ENCODE measurements at places on chromosomes 1 and 21. TPM values are rescaled to one million over a fixed set of nuclear protein-coding genes. Genes with fewer than 3 reads are reported as not detected.

GRCh38 chr1:78303620-78304019, 187.2 kb upstream of the PTGFR start:
- no peak for DNase-seq
- no peaks in the 10 kb centered on the region for H3K4me1 ChIP-seq
- no peak overlapping the region for H3K27ac ChIP-seq
- no peak overlapping the region for H3K4me3 ChIP-seq
- H3K36me3 ChIP-seq = no peaks in the 10 kb centered on the region
- H3K27me3 ChIP-seq = peaks cover 13% of the 10 kb centered on the region

CHI3L1 gene
- total RNA-seq = not detected

OR10Z1 gene
- total RNA-seq = not detected

DNA sequence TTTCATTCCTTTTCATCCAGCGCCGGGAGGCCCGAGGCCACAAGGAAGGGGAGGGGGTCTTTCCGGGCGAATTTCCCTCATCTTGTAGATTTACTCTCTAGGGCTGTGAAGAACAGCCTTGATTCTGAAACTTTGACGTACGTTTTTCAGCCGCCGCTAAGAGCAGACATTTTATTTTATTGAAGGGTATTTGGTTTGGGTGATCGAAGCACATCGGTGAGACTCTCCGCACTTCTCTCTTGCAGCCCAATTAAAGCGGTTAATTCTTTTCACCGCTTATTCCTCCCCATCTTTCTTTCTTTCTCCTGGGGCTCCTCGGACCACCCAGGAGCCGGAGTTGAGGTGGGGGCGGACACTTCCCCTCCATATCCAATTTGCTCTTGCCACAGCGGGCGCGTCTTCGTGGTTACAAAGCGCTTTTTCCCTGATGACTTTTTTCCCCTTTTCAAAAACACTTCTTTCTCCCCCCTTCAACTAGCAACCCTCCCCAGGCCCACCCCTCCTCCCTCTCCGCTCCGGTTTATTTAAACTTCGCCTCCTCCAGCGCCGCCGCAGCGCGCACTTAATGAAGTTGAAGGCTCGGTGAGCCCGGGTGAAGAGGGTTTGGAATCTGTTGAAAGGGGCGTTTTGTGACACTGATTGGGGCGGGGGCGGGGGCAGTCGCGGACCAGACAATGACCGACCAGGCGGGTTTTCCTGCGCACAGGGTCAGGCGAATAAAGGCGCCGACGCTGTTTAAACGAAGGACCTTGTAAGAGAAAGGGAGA, 5.9 kb downstream of the FOXD2 start:
- peak overlapping the region; percentile 38 for H3K27ac ChIP-seq
- peaks cover 16% of the 10 kb centered on the region for H3K4me1 ChIP-seq
- H3K36me3 ChIP-seq = peaks cover 2% of the 10 kb centered on the region
- DNase-seq = no peak

DNA sequence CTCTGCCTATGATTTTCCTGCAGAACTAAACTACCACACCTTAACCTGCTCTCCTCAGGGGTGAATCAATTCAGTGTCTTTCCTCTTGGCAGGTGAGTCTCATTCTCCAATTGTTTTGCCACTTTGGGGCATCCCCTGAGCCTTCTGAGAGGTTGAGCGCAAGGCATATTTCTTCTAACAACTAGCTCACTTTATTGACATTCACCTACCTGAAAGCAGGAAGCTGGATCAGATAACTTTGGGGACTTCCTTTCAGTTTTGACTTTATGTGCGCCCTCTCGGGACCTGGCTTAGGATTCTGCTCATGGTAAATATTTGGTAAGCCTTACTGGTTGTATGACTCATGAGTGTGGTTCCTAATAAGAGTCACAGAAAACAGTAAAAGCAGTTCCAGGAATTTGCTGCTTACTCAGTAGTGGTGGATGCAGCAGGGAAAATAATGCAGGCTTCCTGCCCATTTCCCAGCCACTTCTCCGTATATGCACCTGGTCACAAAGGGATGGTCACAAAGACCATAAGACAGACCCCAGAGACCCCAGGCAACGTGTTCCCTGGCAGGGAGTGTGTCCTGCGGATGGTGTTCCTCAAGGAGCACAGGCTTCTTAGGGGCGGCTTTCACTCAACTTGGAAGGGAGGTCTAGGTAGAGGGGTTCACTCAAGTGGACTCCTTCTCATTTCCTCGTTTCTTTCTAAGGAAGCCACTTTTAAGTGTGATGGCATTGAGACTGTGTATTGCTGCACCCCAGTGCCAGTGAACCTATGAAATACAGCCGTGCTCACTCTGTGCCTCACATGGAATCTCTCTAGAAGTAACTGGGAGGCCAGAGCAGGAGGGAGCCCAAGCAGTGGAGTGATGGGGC, 22.0 kb upstream of the BATF3 start:
- no peak overlapping the region for H3K27ac ChIP-seq
- no peaks in the 10 kb centered on the region for H3K36me3 ChIP-seq
- H3K27me3 ChIP-seq = peaks cover 3% of the 10 kb centered on the region
- peaks cover 4% of the 10 kb centered on the region for H3K4me1 ChIP-seq
- DNase-seq = no peak
- no peak overlapping the region for H3K4me3 ChIP-seq

COL11A1 gene
- total RNA-seq = 1,042 TPM

DNA sequence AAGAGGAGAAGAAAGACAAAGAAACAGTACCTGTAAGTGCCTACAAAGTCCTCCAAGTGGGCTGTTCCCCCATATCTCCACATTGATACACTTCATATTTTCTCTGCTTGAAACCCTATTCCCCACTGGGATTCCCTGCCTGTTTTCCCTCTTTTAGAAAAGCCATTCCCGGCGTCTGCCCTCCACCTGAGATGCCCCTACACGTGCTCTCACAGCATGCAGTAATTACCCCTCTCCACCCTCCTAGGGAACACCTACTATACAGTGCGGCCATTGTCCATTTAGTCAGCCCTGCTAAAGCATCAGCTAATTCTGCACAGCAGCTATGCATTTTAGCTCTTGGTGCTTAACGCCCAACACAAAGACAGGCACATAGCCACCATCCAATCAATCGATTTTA, 135.7 kb upstream of the TIAM1 start:
- no peak overlapping the region for H3K4me3 ChIP-seq
- DNase-seq = peak; percentile 8
- no peak overlapping the region for H3K27ac ChIP-seq
- H3K4me1 ChIP-seq = no peaks in the 10 kb centered on the region
- H3K36me3 ChIP-seq = peaks cover 3% of the 10 kb centered on the region
- H3K27me3 ChIP-seq = peaks cover 6% of the 10 kb centered on the region

DNA sequence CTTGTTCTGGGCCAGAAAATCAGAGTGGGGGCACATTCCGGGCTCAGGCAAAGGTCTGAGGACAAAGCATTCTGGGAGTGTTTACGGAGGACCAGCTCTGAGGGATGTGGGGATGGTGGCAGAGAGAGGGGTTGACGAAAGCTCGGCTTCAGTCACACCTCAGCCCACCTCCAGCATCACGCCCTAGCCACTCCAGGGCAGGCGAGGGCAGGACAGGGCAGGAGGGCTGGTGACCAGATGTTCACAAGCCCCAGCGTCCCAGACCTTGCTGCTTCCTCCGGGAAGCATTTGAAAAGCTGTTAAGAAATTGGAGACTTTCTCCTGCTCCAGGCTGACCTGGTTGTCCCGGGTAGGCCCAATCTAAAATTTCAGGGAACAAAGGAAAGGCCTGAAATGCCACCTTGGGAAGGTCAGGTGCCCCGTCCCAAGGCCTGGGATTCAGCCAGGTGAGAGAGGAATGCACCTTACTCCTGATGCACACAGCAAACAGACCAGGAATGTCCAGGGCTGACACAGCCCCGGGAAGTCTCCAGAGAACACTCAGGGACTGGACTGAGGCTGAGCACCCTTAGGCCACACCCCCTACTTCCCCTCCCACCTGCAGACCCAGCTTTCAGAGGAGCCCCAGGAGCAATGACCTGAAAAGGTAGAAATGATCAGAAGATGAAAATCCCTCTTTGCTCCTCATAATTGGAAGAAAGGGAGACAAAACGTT, 71.9 kb upstream of the KLHDC7A start:
- DNase-seq = no peak
- no peaks in the 10 kb centered on the region for H3K4me1 ChIP-seq

GRCh38 chr1:35085421-35085820, 6.2 kb downstream of the ZMYM1 start:
- H3K36me3 ChIP-seq = peaks cover 3% of the 10 kb centered on the region
- no peak overlapping the region for H3K4me3 ChIP-seq
- peak overlapping the region; percentile 22 for H3K27ac ChIP-seq

EPHA10 gene
- total RNA-seq = not detected

DNA sequence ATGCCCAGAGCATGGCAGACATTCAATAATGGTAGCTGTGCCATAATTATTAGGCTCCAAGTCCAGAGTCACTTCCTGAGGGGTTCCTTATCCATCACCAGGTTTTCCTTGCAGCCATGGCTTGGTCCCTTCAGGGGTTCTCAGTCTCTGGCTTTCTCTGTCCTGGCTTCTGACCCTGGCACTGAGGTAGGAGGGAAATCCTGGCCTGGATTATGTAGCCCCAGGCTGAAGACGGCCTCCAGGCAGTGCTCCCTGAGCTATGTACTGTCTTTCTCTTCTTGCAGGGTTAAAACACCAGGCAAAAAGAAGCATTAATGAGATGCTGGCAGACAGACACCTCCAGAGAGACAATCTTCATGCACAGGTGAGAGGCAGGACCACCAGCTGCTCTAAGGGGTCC, 9.5 kb upstream of the PADI3 start:
- H3K4me3 ChIP-seq = no peak overlapping the region
- H3K27me3 ChIP-seq = no peaks in the 10 kb centered on the region
- peak; percentile 57 for DNase-seq
- H3K27ac ChIP-seq = no peak overlapping the region

GRCh38 chr1:222066539-222066938, 324.6 kb upstream of the DUSP10 start:
- no peaks in the 10 kb centered on the region for H3K4me1 ChIP-seq
- no peak overlapping the region for H3K4me3 ChIP-seq
- peaks cover 4% of the 10 kb centered on the region for H3K36me3 ChIP-seq
- H3K27me3 ChIP-seq = no peaks in the 10 kb centered on the region

GRCh38 chr1:119010201-119010600, 22.1 kb upstream of the TBX15 start:
- peaks cover 19% of the 10 kb centered on the region for H3K4me1 ChIP-seq
- no peak for DNase-seq
- no peak overlapping the region for H3K4me3 ChIP-seq
- peaks cover 3% of the 10 kb centered on the region for H3K36me3 ChIP-seq

- H3K4me3 ChIP-seq = no peak overlapping the region
- no peaks in the 10 kb centered on the region for H3K27me3 ChIP-seq
- no peaks in the 10 kb centered on the region for H3K36me3 ChIP-seq
- H3K27ac ChIP-seq = no peak overlapping the region
- no peaks in the 10 kb centered on the region for H3K4me1 ChIP-seq
These were observed 616.7 kb downstream of the NPHP4 start for GRCh38 chr1:5375481-5375880.

CACHD1 gene
- 10.4 TPM for total RNA-seq

ATP1B1 gene
- total RNA-seq = 104 TPM

DNA sequence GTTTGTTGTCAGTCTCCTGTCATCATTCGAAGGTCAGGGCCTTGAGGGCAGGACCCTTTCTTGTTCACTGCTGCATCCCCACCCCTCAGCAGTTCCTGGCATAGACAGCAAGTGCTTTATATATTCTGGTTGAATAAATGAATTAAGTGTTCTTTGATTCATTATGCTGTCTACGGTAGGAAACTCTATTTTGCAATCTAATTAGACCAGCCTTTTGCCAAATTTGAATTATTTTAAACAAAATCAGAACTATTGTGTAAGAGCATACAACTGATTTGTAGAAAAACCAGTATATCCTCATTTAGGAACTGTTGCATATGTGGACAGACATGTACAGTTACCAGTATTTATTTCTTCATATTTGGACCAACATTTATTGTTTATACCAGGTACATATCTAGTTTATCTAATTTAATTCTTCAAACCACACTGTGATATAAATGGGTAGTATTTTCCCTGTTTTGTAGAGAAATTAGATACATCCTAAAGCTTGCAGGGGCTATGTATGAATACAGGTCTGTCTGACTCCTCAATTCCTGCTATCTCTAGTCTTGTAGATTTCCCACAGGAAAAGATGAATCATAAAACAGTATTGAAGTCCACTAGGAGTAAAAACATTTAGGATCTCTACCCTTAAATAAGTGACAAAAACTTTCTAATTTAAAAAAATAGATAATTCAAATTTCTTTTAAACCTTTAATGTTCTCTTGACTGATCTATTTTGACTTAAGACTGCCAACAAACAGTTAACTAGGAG, 10.4 kb downstream of the MGST3 start:
- peaks cover 5% of the 10 kb centered on the region for H3K36me3 ChIP-seq
- no peak overlapping the region for H3K27ac ChIP-seq
- H3K4me1 ChIP-seq = peaks cover 35% of the 10 kb centered on the region

FBXO28 gene
- 20.1 TPM for total RNA-seq

LAPTM5 gene
- 0.15 TPM for total RNA-seq

GRCh38 chr21:28442085-28442484, 550.6 kb downstream of the LTN1 start:
- no peaks in the 10 kb centered on the region for H3K36me3 ChIP-seq
- H3K27ac ChIP-seq = peak overlapping the region; percentile 60
- H3K4me3 ChIP-seq = no peak overlapping the region
- no peaks in the 10 kb centered on the region for H3K27me3 ChIP-seq
- H3K4me1 ChIP-seq = peaks cover 34% of the 10 kb centered on the region

DNA sequence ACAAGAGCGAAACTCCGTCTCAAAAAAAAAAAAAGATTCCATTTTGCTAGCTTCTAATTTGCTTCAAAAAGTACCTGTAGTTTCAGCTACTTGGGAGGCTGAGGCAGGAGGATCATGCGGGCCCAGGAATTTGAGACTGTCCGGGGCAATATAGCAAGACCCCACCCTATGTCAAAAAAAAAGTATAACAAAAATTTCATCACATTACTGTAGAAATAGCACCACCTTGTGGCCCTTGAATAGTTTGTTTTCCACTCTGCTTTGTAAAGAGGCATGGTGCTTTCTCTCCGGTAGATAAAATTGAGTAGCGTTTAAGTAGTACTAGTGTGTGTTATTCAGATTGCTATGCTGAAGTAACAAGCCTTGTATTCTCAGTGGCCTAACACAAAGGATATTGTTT, 18.2 kb upstream of the MSTO1 start:
- no peak overlapping the region for H3K27ac ChIP-seq
- no peaks in the 10 kb centered on the region for H3K27me3 ChIP-seq
- no peak overlapping the region for H3K4me3 ChIP-seq
- no peak for DNase-seq
- no peaks in the 10 kb centered on the region for H3K4me1 ChIP-seq
- no peaks in the 10 kb centered on the region for H3K36me3 ChIP-seq

TMEM61 gene
- not detected for total RNA-seq

C4BPB gene
- total RNA-seq = not detected

- H3K4me3 ChIP-seq = peak overlapping the region; percentile 48
- peaks cover 71% of the 10 kb centered on the region for H3K27me3 ChIP-seq
- no peak for DNase-seq
These were observed 2.9 kb downstream of the GFI1 start for GRCh38 chr1:92483610-92484471.

- H3K4me1 ChIP-seq = no peaks in the 10 kb centered on the region
- H3K36me3 ChIP-seq = no peaks in the 10 kb centered on the region
- no peak for DNase-seq
- peaks cover 5% of the 10 kb centered on the region for H3K27me3 ChIP-seq
These were observed 133.5 kb downstream of the HMGB4 start for GRCh38 chr1:33997127-33998036.

GRCh38 chr1:245019910-245020486, 134.8 kb upstream of the KIF26B start:
- H3K27me3 ChIP-seq = no peaks in the 10 kb centered on the region
- H3K27ac ChIP-seq = no peak overlapping the region
- H3K36me3 ChIP-seq = no peaks in the 10 kb centered on the region
- no peak overlapping the region for H3K4me3 ChIP-seq
- DNase-seq = no peak
